Hematopoietic multipotent progenitor cell (in vitro differentiated cells): ENCODE measurements at places on chromosomes 7 and 10.

- DNase-seq = no peak
These were observed 54.8 kb upstream of the CALD1 start for GRCh38 chr7:134724606-134725005.

DNA sequence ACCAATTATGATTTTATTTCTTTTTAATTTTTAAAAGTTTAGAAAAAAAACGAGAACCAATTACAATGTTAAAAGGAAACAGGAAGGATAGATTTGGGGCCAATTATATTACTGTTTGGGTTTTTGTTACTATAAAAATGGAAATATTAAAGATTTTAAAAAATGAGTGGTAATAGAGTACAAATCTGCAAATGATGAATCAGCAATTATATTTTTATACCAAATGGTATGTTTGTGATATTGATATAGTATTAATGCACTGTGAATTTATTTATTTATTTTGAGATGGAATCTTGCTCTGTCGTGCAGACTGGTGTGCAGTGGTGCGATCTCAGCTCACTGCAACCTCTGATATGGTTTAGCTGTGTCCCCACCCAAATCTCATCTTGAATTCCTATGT lies 11.5 kb upstream of the GARIN1A start:
- DNase-seq = no peak

DNA sequence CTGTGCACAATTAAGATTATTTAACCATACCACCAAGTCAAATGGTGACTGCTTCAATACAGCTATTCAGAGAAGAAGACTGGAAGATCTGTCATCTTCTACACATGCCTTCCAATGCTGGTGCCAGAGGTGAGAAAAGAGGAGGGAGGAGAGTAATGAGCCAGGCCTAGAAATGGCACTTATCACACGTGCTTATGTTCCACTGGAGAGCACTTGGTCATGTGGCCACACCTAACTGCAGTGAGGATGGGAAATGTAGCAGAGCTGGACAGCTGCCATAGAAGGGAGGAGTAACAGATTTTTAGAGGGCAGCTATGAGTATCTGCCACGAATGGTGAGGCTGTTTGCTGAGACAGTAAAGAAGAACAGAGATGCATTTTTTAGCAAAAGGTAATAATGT lies 77.1 kb downstream of the MPLKIP start:
- no peak for DNase-seq

DNA sequence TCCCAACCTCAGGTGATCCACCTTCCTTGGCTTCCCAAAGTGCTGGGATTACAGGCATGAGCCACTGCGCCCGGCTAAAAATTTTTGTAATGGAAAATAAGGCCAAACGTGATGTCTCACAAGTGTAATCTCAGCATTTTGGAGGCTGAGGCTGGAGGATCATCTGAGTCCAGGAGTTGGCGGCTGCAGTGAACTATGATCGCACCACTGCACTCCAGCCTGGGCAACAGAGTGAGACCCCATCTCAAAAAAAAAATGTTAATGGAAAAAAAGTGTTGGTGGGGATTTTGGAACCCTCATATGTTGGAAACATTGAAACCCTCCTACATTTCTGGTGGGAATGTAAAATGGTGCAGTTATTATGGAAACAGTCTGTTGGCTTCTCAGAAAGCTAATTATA lies 2.7 kb upstream of the SRPK2 start:
- DNase-seq = no peak

- DNase-seq = no peak
These were observed 70.0 kb downstream of the LCOR start for GRCh38 chr10:96902117-96902516.
